Large intestine (tissue), 12 donors: ENCODE measurements at places on chromosomes 4 and X. TPM values are rescaled to one million over a fixed set of nuclear protein-coding genes. Genes with fewer than 3 reads are reported as not detected.

SYNPO2 gene
- 81.2 TPM for polyA plus RNA-seq

PLXNB3 gene
- 5.0 TPM for polyA plus RNA-seq

MAGEA12 gene
- polyA plus RNA-seq = not detected

DCLK2 gene
- polyA plus RNA-seq = 7.1 TPM

HTN1 gene
- not detected for polyA plus RNA-seq

SPANXC gene
- not detected for polyA plus RNA-seq

RPL34 gene
- polyA plus RNA-seq = 3,369 TPM

SMARCA1 gene
- 43.9 TPM for polyA plus RNA-seq

TCEAL5 gene
- polyA plus RNA-seq = 6.2 TPM

SPANXB1 gene
- polyA plus RNA-seq = 0.90 TPM

HSD17B13 gene
- polyA plus RNA-seq = 0.49 TPM
